Sigmoid colon (tissue), 7 donors: ENCODE measurements at places on chromosomes 1 and 21. TPM values are rescaled to one million over a fixed set of nuclear protein-coding genes. Genes with fewer than 3 reads are reported as not detected.

- DNase-seq: no peak
Measured at GRCh38 chr1:222772996-222773379, 36.0 kb downstream of the FAM177B start.

Gene ERG
- total RNA-seq: 5.7 TPM

Gene FMO4
- 3.2 TPM for total RNA-seq

DNA sequence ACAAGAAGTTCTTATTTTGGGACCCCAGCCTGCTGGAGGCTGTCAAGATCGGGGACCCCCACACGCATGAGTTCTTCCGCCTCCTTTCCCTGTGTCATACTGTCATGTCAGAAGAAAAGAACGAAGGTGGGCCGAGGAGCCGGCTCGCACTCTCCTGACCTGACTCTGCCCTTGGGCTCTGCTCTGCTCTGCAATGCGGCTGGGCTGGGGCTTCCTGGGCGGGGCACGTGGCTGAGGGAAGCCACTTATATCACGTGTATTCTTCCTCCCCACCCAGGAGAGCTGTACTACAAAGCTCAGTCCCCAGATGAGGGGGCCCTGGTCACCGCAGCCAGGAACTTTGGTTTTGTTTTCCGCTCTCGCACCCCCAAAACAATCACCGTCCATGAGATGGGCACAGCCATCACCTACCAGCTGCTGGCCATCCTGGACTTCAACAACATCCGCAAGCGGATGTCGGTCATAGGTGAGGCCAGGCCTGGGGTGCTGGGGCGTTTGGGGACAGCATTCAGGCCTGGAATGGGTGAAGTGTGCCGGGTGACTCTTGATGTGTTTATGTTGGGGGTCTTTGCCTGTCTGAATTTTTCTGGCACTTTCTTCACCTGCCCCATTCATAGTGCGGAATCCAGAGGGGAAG, 17.6 kb downstream of the ATP8B2 start:
- DNase-seq: no peak

DNA sequence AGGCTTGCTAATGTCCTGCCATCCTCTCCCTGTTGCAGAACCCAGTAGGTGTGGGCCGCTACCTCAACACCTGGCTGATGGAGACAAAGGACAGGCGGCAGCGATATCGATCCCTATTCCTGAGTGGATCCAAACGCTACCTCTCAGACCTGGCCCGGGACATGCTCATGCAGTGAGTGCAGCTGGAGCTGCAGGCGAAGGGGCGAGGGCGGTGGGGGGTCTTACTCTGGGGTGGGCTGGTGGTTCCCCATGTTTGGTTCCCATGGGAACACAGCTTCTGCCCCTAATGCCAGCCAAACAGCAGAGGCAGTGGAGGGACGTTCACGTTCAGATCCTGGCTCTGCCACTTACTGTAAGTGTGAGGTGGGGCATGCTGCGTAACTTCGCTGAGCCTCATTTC, 15.8 kb upstream of the TTC22 start:
- DNase-seq: no peak

GRCh38 chr1:153432874-153433681, 16.8 kb downstream of the S100A7A start:
- no peak for DNase-seq

Gene DDR2
- 236 TPM for total RNA-seq

- no peak for DNase-seq
Measured at GRCh38 chr1:33654267-33654834, 181.9 kb downstream of the ZSCAN20 start.

GRCh38 chr1:46281021-46281420, 22.4 kb downstream of the LRRC41 start:
- DNase-seq: no peak

DNA sequence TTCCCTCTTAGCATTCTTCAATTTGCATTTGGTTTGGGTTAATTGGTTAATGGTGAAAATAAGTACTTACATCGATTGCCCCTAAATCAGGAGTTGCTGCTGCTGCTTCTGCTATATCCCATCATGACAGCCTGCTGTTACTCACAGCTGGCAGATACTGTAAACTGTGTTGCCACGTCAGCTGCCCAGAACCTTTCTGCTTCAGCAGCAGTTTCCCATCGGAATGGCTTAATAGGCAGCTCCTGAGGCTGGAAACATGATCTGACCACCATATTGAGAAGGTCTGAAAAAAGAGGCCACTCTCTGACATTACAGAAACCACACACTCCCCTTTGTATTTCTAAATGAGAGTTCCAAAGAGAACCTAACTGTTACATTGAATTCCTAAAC, 14.3 kb upstream of the SEC16B start:
- DNase-seq: peak; percentile 81

DNA sequence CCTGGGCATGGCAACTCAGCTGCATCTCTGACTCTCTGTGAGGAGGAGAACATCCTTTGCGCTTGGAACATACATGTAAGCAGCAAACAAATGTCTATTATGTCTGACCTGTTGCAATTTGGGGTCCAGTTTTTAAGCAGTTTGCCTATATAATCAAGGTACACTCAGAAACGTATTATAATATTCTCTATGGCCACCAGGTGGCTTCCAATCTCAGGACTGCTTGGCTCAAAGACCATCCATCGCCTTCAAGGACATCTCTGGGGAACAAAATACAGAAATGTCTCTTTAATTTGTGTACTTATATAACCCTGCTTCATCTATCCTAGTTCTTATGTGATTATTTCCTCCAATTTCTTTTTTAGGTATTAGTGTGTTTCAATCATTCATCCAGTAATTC, 227.2 kb downstream of the OLFM3 start:
- DNase-seq: no peak

DNA sequence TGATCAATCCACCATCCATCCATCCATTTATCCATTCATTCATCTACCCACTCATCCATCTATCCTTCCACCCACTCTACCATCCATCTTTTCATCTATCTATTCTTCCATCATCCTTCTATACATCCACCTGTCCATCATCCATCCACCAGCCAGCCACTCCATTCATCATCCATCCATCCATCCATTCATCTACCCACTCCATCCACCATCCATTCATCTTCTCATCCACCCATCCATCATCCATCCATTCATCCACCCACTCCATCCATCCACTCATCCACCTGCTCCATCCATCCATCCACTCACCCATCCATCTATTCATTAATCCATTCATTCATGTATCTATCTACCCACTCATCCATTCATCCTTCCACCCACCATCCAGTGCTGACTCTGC, 127.9 kb upstream of the TMPRSS2 start:
- no peak for DNase-seq

DNA sequence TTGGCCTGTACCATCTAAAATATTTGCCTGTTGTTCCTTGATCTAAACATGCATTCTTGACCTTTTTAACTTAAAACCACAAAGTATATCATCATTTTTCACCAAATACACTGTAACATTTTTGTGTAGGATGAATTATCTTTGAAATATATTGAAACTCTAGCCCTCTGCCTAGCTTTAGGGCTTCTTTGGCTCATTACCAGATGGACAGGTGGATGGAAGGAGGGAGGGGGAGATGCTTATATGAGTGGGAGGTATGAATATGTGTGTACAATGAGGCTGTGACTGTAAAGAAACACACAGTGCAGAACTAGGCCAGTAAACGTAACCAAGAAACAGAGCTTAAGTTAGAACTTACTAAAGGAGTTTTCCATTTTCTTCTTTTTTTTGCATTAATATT, 118.5 kb downstream of the ESRRG start:
- no peak for DNase-seq

DNA sequence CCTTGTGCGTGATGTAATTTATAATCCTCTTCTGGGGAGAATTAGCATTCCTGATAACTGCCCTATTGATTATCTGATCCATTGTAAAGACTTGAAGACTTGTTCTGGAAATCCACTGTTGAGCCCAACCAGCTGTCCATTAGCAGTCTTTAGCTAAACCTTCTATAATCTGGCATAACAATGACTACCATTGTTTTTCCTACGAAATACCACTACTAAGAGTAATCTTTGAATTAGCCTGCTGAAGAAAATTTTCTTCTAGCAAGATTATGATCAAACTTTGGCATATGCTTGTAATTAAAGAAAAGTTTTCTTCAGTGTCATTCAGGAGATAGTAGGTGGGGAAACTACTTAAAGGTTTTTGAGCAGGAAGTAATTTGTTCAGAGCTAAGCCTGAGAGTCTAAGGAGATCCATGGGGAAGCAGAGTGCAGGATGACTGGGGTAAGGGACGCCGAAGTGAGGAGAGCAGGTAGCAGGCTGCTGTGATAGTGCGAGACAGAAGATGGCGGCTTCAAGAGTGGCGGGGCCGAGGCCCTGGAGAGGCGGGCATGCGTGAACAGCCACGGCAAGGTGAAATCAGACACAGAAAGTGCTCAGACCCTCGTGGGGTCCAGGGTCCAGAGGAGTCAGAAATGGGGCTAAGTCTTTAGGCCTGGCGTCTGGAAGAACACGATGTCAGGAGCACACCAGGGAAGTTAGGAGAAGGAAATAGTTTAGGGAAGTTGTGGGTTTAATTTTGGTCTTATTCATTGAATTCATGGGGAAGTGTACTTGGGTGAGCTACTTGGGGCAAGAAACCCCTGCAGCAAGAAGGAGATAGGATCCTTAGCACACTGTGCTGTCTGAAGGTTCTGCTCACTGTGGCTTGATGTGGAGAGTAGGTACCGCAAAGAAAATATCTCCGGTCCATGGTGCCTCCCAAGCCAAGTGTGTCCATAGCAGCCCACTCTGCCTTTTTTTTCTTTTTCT, 112.6 kb upstream of the ADAR start:
- peak; percentile 57 for DNase-seq

Gene CELA2A
- not detected for total RNA-seq

GRCh38 chr21:27807596-27807995, 840.7 kb upstream of the ADAMTS5 start:
- no peak for DNase-seq

DNA sequence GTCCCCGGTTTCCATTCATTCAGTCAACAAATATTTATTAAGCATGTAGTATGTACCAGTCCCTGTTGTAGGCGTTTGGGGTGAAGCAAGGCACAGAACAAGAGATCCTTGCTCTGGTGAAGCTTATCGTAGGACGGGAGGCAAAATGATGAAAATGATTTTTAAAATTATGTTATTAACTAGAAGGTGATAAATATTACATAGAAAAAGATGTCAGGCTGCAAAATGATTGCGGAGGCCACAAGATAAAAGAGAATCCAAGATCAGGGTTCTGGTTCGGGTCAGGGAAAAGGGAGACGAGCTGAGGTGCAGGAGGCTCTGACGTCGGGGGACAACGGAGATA, 602 bp upstream of the CGN start:
- no peak for DNase-seq

DNA sequence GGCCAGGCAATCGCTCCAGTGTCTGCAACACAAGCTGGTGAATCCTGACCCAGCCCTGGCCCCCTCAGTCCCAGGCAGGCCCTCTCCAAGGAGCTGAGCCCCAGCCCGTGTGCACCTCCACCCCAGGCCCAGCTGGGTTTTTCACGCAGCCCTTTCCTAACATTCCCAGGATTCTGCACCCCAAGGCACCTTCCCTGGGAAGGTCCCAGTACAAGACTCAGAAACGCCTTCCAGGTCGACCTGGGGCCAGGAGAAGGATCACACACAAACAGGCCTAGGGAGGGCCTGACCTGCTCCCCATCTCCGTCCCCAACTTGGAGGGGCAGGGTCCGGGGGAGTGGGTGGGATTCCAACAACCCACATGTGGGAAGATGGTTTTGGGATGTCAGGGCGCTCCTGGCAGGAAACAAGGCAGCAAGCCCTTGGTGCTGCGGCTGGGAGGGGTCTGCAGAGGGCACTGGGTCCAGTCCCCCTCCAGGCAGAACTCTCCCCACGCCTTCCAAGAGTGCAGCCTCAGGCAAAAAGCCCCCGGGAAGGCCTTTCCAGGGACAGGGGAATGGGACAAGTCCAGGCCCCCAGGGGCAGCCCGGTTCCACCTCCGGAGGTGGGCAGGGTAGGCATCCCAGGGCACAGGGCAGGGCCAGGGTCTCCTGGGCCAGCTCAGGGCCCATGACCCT, 58.3 kb downstream of the KCNAB2 start:
- peak; percentile 54 for DNase-seq

GRCh38 chr1:41547781-41548560, 63.5 kb upstream of the EDN2 start:
- peak; percentile 33 for DNase-seq

DNA sequence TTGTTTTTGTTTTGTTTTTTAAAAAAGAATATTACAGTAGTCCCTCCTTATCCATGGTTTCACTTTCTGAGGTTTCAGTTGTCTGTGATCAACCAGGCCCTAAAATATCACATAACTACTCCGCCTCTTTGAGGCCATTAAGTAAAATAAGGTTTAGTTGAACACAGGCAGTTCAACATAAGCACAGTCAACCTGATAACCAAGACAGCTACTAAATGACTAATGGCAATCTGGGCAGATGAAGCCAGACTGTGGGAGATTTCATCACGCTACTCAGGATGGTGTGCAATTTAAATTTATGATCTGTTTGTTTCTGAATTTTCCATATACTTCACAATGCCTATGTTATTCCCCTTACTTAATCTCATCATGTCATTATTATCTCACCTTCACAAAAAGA, 30.1 kb downstream of the LDLRAD1 start:
- no peak for DNase-seq

Gene OR6N1
- not detected for total RNA-seq

DNA sequence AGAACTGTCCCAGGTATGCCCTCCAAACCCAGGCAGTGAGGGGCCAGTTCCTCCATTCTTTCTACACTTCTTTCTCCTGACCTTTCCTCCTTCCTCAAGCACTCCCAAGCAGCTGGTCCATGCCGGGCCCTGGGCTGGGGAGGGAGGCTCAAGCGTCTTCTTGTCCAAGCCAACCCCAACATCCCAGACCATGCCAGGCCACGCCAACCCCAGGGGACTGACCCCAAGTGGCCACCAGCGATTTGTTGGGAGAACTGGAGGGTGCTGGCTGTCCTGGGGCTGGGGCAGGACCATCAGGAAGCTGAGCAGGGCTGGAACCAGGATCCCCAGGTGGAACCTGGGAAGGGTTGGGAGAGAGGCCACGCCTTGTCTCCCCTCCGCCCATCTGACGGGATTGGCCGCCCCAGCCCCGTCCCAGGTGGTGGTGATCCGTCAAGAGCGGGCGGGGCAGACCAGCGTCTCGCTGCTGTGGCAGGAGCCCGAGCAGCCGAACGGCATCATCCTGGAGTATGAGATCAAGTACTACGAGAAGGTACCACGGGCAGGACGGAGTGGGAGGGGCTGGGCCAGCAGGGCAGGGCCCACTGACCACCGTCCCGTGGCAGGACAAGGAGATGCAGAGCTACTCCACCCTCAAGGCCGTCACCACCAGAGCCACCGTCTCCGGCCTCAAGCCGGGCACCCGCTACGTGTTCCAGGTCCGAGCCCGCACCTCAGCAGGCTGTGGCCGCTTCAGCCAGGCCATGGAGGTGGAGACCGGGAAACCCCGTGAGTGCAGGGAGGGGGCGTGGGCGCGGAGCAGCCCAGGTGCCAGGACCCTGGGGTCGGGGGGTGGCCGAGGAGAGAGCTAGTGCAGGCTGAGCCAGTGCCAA, 29.9 kb downstream of the EPHA8 start:
- DNase-seq: peak; percentile 55

GRCh38 chr1:153608089-153608682, 4.8 kb downstream of the S100A16 start:
- no peak for DNase-seq

Gene KCNJ10
- total RNA-seq: 0.27 TPM

DNA sequence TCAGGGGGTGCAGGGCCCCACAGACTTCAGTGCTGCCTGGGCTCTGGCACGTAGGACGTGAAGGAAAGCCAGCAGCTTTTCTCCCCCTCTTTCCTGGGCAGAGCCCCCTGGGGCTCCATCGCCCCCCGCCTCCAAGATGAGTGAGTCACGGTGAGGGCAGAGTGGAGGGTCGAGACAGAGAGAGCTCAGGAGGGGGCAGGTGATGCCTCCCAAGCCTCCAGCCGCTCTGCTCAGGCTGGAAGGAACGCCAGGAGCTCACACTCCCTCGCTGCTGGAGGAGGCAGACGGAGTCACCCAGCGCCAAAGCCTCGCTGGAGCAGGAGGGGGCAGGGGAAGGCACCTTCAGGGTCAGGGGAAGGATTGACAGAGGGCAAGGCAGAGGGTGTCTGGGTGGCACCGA, 119.5 kb downstream of the CASZ1 start:
- no peak for DNase-seq
